Chondrocyte (in vitro differentiated cells): ENCODE measurements at places on chromosomes 13 and 19. TPM values are rescaled to one million over a fixed set of nuclear protein-coding genes. Genes with fewer than 3 reads are reported as not detected.

- DNase-seq = no peak
Observed at GRCh38 chr13:24161010-24161775, 673 bp downstream of the SPATA13 start.

GRCh38 chr19:10294368-10294697, 4.6 kb downstream of the ICAM5 start:
- no peak for DNase-seq

- no peak for DNase-seq
Observed at GRCh38 chr19:52691215-52691610, 43.6 kb downstream of the ZNF611 start.

DNA sequence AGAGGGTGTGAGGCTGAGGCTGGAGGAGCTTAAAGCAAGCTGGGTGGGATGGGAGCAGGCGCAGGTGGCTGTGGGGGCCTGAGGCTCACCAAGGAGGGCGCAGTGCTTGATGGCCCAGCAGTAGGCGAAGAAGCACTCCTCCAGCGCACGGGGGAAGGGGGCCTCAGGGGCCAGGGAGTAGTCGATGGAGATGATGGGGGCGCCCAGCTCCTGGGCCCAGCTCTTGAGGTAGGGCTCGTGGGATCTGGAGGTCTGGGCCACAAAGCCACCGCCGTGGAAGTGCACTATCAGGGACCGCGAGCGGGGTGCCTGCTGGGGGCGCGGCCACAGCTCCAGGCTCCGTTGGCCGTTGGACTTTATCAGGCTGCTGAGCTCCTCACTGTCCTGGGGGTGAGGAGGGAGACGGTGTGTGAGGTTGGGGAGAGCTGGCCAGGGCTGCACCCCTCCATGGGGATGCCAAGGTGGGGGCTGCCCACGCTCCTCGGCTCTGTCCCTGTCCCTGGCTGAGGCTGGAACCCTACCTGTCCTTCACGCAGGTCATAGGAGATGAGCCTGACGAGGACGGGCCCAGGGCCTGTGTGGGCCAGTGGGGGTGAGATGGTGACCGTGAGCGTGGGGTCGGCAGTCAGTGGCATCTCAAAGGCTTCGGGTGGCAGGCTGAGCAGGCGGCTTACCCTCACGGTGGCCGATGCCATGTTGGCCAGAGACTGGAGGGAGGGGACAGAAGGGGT, 17.2 kb upstream of the CNFN start:
- no peak for DNase-seq

- no peak for DNase-seq
Observed at GRCh38 chr19:46068345-46069258, 27.8 kb upstream of the IGFL4 start.

GRCh38 chr13:109454167-109454917, 332.0 kb downstream of the IRS2 start:
- no peak for DNase-seq

- no peak for DNase-seq
Observed at GRCh38 chr13:50144246-50145160, 129.3 kb downstream of the KCNRG start.

DNA sequence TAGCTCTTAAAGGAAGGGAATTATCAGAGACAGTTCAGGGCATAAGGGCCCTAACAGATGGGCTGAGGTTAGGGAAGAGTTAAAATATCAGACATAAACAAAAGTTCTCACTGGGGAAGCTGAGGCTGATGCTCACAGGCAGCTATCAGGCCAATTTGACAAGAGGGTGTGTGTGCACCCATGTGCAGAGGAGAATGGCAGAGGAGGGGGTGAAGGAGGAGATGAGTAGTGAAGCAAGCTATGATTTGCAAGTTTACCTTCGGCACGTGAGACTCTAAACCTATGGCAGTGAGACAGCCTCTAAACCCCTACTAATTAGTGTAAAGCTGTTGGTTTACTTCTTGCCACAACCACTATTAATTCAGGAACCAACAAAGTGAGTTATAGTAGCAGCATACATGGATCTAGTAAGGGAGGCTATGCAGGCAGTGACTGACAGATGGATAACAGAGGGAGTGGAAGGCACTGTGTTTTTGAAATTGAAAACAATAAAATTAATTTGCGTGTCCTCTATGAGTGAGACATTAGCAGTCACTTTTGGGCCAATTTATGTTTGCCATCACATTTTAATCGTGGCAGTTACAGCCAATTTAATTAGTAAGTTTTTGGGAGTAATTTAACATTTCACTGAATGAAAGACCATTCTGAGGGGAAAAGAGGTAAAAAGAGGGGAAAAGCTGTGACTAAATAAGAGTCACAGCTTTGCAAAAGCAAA, 99.6 kb upstream of the HTR2A start:
- no peak for DNase-seq

DNA sequence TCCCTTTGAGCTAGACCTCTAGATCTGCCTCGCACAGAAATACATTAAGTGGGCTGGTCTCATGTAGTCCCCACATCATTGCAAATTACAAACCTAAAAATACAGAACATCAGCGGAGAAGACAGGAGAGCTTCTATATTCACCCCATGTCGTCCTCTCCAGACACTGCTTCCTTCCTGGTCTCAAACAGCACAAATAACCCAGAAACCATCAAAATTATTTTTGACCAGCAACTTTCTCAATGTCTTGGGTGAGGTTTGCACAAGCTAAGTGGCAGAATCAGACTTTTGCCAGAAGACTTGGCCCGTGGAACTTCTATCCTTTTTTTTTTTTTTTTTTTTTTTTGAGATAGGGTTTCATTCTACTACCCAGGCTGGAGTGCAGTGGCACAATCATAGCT, 28.2 kb downstream of the CLEC17A start:
- no peak for DNase-seq

GRCh38 chr13:87147076-87147475, 524.1 kb upstream of the SLITRK5 start:
- no peak for DNase-seq

The MBD3L3 gene
- total RNA-seq = not detected in 3 replicates

The MYCBP2 gene
- 59.5 to 86.7 TPM (median 60.2 TPM) in 3 replicates for total RNA-seq

GRCh38 chr19:19329126-19329525, 8.5 kb downstream of the MAU2 start:
- no peak for DNase-seq

The FOSB gene
- 25.5 to 50.9 TPM (median 43.8 TPM) in 3 replicates for total RNA-seq

The KASH5 gene
- not detected in 3 replicates for total RNA-seq

DNA sequence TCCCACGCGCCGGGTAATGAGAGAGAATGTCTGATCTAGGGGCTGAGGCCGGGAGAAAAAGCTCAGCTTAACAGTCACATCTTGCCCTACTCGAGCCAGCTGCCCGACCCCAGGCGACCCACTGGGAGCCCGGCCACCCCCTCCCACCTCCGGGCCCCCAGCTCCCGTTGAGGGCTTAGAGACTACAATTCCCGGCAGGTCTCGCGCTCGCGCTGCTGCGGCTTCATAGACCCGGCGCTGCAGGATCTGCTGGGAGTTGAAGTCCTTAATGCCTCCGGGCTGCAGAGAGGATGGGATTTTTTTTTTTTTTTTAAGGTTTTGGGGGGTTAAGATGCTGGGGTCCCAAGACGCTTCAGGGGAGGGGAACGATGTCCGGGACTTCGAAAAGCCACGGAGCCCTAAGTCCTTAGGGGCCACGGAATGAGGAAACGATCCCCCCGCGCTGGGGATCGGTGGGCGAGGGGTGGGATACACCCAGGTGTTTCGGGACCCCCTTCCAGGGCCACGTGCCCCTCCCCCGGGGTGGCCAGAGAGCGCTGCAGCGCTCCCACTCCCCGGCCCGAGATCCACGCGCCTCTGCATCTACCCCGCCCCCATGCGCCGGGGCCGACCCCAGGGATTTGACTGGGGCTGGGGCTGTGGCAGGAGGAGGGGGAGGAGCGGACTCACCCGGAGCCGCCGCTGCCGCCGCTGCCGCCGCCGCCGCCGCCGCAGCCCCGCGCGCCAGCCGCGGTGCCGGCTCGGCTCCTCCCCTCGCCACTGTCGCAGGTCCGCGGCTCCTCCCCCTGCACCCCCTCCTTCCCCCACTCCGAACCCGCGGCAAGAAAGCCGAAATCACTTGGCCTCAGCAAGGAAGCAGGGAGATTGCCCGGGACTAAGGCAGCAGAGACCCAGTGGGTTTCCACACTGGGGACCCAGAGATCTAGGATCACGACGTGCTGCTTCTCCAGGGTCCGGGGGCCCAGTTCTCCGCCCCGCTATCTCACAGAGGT, at the start of gene SYT3:
TSS of gene SYT3 (minus strand) at position 761 of the 992 bp plus-strand sequence. CDS start 2,470 bp downstream, outside the sequence.
- no peak for DNase-seq

The YJEFN3 gene
- total RNA-seq = 3.6 to 5.3 TPM (median 4.0 TPM) in 3 replicates

The IGFL2 gene
- total RNA-seq = 0.55 to 1.3 TPM (median 0.64 TPM) in 3 replicates

DNA sequence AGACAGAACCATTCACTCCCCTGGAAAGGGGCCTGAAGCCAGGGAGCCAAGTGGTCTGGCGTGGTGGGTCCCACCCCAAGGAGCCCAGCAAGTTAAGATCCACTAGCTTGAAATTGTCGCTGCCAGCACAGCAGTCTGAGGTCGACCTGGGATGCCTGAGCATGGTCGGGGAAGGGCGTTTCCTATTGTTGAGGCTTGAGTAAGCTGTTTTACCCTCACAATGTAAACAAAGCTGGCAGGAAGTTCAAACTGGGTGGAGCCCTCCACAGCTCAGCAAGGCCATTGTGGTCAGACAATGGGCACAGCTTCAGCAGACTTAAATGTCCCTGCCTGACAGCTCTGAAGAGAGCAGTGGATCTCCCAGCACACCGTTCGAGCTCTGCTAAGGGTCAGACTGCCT, 195.6 kb upstream of the DACH1 start:
- DNase-seq = no peak

DNA sequence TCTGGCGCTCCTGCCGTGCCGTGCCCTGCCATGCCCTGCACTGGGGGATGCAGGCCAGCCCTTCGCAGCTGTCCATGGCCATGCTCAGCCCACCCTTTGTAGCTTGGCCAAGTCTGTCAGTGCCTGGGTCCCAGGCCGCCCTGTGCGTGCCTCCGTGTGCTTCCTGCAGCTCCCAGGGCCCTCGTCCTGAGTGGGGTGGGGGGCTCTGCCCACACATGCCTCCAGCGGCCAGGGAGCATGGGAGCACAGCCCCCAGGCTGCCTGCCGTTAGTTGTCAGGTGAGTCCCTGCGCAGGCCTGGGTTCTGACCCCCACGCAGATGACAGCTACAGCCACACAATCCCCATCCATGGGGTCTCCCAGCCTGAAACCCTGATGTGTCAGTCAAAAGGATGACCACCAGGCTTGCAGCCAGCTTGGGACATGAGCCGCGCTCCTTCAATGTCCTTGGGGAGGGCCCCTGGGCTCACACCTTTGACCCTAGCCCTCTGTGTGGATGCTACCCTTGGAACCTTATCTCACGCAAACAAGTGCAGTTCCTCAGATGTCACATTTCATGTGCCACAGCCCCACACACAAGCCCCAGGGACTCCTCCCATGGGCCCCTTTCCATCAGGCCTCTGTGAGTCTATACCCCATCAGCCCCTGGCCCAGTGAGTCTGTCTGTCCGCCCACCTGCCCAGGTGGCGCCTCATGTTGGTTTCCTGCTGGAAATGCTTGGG, 24.5 kb downstream of the TMED1 start:
- DNase-seq = no peak

The ZNF728 gene
- total RNA-seq = not detected in 3 replicates
